ENCODE measurements at places on chromosomes 12 and 14.

- no peak overlapping the region for H3K4me3 ChIP-seq
- H3K4me1 ChIP-seq: peaks cover 18% of the 10 kb centered on the region
- peaks cover 99% of the 10 kb centered on the region for H3K36me3 ChIP-seq
- no peaks in the 10 kb centered on the region for H3K27me3 ChIP-seq
- no peak for DNase-seq
Observed at GRCh38 chr12:53474077-53474476, 22.2 kb downstream of the PCBP2 start.

- no peak overlapping the region for H3K4me3 ChIP-seq
- no peaks in the 10 kb centered on the region for H3K36me3 ChIP-seq
- H3K27ac ChIP-seq: no peak overlapping the region
- no peak for DNase-seq
- no peaks in the 10 kb centered on the region for H3K27me3 ChIP-seq
Observed at GRCh38 chr12:92290350-92290695, 144.7 kb upstream of the BTG1 start.

DNA sequence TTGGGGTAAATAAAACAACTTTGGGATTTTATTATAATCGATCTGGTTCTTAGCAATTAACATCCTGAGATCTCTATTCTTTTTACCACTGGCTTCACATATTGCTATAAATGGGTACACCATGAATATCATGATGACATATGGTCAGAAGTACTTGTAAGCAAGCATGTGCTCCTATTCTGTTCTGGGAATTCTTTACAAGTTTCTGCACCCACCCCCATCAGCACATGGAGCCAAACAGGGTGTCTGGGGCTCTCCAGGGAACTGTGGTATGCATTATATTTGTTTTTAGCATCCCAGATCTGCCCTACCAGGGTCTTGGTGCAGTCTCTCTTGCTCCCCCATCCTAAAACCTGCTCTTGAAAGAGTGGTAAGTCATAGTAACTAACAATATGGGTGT lies 31.3 kb downstream of the DMAC2L start:
- DNase-seq: no peak
- H3K27me3 ChIP-seq: no peaks in the 10 kb centered on the region
- peaks cover 3% of the 10 kb centered on the region for H3K4me1 ChIP-seq
- H3K4me3 ChIP-seq: no peak overlapping the region
- H3K36me3 ChIP-seq: peaks cover 13% of the 10 kb centered on the region
- no peak overlapping the region for H3K27ac ChIP-seq

GRCh38 chr14:95569440-95569839 lies 34.6 kb downstream of the GLRX5 start:
- no peak for DNase-seq
- H3K4me3 ChIP-seq: no peak overlapping the region
- H3K27me3 ChIP-seq: no peaks in the 10 kb centered on the region
- no peaks in the 10 kb centered on the region for H3K36me3 ChIP-seq
- no peak overlapping the region for H3K27ac ChIP-seq

- H3K36me3 ChIP-seq: no peaks in the 10 kb centered on the region
- DNase-seq: no peak
- no peak overlapping the region for H3K27ac ChIP-seq
- no peaks in the 10 kb centered on the region for H3K27me3 ChIP-seq
- no peak overlapping the region for H3K4me3 ChIP-seq
Observed at GRCh38 chr12:7171854-7172253, 17.6 kb upstream of the PEX5 start.

DNA sequence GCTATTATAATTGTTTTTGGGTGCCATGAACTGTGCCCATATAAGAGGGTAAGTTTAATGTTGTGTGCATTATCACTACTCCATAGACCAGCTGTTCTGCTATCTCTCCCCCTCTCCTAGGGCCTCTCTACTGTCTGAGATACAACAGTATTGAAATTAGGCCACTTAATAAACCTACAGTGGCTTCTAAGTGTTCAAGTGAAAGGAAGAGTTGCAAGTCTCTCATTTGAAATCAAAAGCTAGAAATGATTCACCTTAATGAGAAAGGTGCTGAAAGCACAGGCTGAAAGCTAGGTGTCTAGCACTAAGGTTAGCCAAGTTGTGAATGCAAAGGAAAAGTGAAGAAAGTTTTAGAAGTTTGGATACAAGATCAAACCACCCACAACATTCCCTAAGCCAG lies 168.0 kb downstream of the SLC16A7 start:
- no peaks in the 10 kb centered on the region for H3K27me3 ChIP-seq
- no peak for DNase-seq
- no peak overlapping the region for H3K27ac ChIP-seq
- H3K4me3 ChIP-seq: no peak overlapping the region
- H3K36me3 ChIP-seq: no peaks in the 10 kb centered on the region

GRCh38 chr12:106919910-106920544 lies 35.7 kb upstream of the TMEM263 start:
- H3K4me3 ChIP-seq: no peak overlapping the region
- no peaks in the 10 kb centered on the region for H3K27me3 ChIP-seq
- DNase-seq: no peak
- no peaks in the 10 kb centered on the region for H3K36me3 ChIP-seq
- peaks cover 6% of the 10 kb centered on the region for H3K4me1 ChIP-seq

DNA sequence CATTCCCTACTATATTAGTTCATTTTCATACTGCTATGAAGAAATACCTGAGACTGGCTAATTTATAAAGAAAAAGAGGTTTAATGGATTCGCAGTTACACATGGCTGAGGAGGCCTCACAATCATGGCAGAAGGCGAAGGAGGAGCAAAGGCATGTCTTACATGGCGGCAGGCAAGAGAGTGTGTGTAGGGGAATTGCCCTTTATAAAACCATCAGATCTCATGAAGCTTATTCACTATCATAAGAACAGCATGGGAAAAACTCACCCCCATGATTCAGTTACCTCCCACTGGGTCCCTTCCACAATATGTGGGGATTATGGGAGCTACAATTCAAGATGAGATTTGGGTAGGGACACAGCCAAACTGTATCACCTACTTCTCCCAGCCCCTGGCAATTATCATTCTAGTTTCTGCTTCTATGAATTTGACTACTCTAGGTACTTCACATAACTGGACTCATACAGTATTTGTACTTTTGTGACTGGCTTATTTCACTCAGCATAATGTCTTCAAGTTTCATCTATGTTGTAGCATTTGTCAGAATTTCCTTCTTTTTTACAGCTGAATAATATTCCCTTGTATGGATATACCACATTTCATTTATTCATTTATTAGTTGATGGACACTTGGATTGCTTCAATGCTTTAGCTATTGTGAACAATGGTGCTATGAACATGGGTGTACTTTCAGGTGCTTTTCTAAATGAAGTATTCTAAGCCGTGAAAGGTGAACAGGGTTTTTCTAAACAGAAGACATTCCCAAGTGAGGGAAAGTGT lies 219.5 kb upstream of the NUDT4 start:
- H3K36me3 ChIP-seq: no peaks in the 10 kb centered on the region
- no peaks in the 10 kb centered on the region for H3K27me3 ChIP-seq
- no peak overlapping the region for H3K27ac ChIP-seq
- no peak for DNase-seq
- no peak overlapping the region for H3K4me3 ChIP-seq

DNA sequence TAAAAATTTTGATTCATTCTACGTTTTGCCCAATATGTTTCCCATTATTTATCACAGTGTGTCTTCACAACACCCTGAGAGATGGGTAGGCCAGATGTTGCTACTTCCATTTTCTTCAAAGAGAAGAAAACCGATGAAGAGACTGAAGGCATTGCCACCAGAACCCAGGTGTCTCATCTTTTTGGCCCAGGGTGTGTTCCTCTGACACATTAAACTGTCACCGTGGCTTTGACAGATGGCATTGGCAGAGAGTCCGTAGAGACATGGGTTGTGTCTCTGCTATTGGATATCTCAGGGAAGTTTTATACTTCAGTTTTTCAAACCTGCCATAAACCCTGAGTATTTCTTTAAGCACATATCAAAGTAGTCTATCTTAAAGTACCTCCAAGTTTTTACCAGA lies 11.3 kb upstream of the NUDT4 start:
- peaks cover 8% of the 10 kb centered on the region for H3K4me1 ChIP-seq
- H3K36me3 ChIP-seq: no peaks in the 10 kb centered on the region
- H3K27me3 ChIP-seq: no peaks in the 10 kb centered on the region
- DNase-seq: no peak
- H3K4me3 ChIP-seq: no peak overlapping the region

DNA sequence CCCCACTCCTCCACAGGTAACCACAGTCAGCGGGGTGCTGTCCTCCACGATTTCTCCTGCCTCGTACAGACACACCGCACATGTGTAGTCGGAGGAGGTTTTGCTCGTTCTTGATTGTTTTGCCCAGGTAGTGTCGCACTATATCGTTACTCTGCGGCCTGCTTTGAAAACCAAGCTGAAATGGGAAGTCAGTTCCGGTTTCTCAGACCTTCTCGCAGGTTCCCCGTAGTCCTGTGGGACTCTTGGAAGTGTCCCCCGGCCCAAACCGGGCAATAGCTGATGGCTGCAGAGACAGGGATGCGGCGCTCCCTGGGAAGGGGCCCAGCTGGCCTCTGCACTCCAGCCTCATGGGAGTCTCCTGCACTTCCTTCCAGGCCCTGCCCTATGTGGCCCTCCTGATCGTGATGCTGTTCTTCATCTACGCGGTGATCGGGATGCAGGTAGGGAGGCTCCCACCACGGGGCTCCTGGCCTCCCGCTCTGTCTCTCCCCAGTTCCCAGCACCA lies 141.3 kb upstream of the FKBP4 start:
- no peak for DNase-seq
- no peaks in the 10 kb centered on the region for H3K36me3 ChIP-seq
- H3K27ac ChIP-seq: no peak overlapping the region
- no peak overlapping the region for H3K4me3 ChIP-seq
- no peaks in the 10 kb centered on the region for H3K4me1 ChIP-seq

DNA sequence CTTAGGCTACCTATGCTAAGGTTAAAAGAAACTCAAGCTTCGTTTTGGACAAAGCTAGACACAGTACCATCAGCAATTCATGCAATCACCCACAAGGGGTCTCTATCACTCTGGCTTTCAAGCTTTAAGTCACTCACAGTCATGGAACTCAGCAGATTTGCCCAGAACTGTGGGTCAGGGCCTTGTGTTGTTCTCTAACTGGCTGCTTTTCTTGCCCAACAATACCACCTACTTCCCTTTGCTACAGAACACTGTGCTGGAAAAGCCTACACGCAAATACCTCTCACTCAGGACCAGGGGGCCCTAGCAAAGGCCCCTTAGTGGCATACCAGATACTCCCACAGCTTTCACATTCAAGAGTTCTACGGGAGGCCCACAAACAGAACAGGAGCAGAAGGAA lies 9.1 kb downstream of the NEMP1 start:
- no peaks in the 10 kb centered on the region for H3K27me3 ChIP-seq
- H3K4me1 ChIP-seq: peaks cover 9% of the 10 kb centered on the region
- peaks cover 26% of the 10 kb centered on the region for H3K36me3 ChIP-seq

DNA sequence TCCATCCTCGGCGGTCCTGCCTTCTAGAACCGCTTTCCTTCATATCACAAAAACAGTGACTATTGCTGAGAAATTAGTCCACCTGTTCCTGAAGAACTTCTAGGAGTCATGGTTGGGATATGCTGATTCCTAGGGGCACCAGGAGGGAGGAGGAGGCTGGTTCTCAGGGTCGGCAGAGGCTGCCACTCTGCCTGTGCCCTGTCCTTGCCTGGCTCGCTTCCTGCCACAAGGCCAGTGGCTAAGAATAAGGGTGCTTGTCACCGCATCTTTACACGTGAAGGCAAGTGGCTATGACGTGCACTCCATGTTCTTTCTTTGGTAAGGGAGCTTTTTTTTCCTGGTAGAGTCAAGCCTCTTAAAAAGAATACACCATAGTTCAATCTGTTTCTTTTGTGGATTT lies 18.7 kb upstream of the DGLUCY start:
- H3K4me1 ChIP-seq: no peaks in the 10 kb centered on the region
- no peaks in the 10 kb centered on the region for H3K36me3 ChIP-seq
- no peak for DNase-seq
- H3K27me3 ChIP-seq: no peaks in the 10 kb centered on the region
- no peak overlapping the region for H3K27ac ChIP-seq
- H3K4me3 ChIP-seq: no peak overlapping the region

GRCh38 chr12:49762468-49762847 lies 21.1 kb downstream of the TMBIM6 start:
- H3K27me3 ChIP-seq: no peaks in the 10 kb centered on the region
- H3K27ac ChIP-seq: peak overlapping the region; percentile 71
- peaks cover 58% of the 10 kb centered on the region for H3K4me1 ChIP-seq
- no peak for DNase-seq
- no peak overlapping the region for H3K4me3 ChIP-seq

- no peak overlapping the region for H3K4me3 ChIP-seq
- no peak for DNase-seq
- H3K27ac ChIP-seq: no peak overlapping the region
- H3K27me3 ChIP-seq: no peaks in the 10 kb centered on the region
Observed at GRCh38 chr14:92026548-92027190, 13.2 kb downstream of the TRIP11 start.

GRCh38 chr12:96237465-96238077 lies 43.4 kb downstream of the ELK3 start:
- peak; percentile 34 for DNase-seq
- H3K27me3 ChIP-seq: no peaks in the 10 kb centered on the region
- H3K36me3 ChIP-seq: peaks cover 37% of the 10 kb centered on the region
- peaks cover 86% of the 10 kb centered on the region for H3K4me1 ChIP-seq

DNA sequence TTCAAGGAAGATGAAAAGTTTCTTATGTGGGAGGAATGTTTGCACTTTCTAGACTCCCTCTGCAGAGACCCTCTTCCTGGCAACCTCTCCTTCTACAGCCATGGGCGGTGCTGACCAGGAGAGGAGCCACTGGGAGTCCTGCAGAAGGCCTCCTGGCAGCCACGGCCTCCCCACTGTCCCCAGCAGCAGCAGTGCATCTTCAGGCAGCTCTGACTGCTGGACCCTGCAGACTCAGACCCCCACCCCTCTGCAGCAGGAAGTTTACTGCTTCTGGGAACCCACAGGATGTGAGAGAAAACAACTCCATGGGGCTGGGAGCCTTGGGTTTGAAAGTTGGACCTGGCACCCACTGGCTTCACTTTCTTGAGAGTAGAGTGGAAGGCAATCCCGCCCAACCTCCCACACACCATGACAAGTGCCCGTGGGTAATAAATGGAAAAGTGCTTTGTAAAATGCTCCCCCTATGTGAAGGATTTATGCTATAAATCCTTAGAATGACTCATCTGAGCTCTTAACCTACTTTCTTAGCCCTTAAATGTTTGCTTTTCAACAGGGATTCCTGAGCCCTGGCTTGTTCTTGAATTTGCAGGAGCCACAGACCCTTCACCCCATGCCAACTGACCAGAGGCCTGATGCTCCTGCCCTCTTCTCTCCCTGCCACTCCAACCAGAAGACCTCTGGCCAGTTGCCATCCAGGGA lies 37.5 kb upstream of the DDX11 start:
- DNase-seq: no peak
- no peak overlapping the region for H3K27ac ChIP-seq
- no peaks in the 10 kb centered on the region for H3K4me1 ChIP-seq
- no peaks in the 10 kb centered on the region for H3K36me3 ChIP-seq
- peaks cover 3% of the 10 kb centered on the region for H3K27me3 ChIP-seq

GRCh38 chr12:66269757-66270383 lies 32.4 kb upstream of the HELB start:
- H3K36me3 ChIP-seq: no peaks in the 10 kb centered on the region
- no peak overlapping the region for H3K4me3 ChIP-seq
- H3K27ac ChIP-seq: no peak overlapping the region
- peaks cover 20% of the 10 kb centered on the region for H3K4me1 ChIP-seq

- peaks cover 19% of the 10 kb centered on the region for H3K4me1 ChIP-seq
- no peak for DNase-seq
- H3K36me3 ChIP-seq: peaks cover 19% of the 10 kb centered on the region
Observed at GRCh38 chr12:113190761-113191160, 5.2 kb downstream of the RITA1 start.
